Activated CD4-positive, alpha-beta T cell treated with anti-CD3 and anti-CD28 coated beads, Interleukin-2, amount 50 U/mL, for 4 hours (primary cell): ENCODE measurements at places on chromosomes 2 and 18.

- no peak for DNase-seq
These were observed 401.2 kb downstream of the TGIF1 start for GRCh38 chr18:3851159-3851558.

DNA sequence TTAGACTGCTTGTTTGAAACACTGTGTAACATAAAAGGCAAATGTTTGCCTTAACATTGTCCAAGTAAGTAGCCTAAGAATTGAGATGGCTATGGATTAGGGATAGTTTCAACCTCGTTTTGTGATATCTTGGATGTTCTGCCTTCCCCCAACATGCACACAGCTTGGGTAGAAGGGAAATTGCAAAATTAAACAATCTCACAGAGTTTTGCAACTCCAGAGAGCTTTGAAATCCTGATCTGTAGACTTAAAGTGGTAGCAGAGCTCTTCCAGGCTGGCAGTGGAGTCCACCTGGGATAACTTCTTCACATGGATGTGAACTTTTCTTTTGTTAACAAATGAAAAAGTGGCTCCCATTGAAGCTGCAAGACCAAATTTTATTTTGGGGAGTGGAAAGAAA is 59.6 kb downstream of the CHRNA1 start:
- DNase-seq, result no peak

DNA sequence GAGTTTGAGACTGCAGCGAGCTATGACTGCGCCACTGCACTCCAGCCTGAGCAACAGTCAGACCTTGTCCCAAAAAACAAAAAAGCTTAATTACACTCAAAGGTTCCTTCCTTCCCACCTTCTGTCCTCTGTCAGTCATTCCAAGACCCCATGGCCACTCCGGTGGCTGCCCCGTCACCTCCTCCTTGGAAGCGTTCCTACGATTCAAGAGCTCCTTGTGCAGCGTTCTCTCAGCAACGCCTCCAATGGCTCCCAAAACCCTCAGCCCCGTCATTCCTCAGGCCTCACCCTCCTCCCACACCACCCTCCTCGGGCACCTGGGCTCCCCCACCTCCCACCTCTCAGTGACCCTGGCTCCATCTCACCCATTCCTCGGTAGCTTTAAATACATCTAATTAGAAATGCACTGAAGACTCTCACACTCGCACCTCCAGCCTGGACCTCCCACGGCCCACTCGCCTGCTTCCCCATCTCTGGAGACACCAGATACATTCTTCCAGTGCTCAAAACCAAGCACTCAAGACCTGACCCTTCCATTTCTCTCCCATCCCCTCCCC is 8.0 kb downstream of the PASK start:
- no peak for DNase-seq

- DNase-seq, result no peak
These were observed 1.8 kb upstream of the CDH2 start for GRCh38 chr18:28178720-28179119.

- DNase-seq, result no peak
These were observed 72.5 kb downstream of the SUMO1 start for GRCh38 chr2:202165945-202166344.

GRCh38 chr2:165725421-165725820 is 68.6 kb downstream of the GALNT3 start:
- DNase-seq, result no peak

DNA sequence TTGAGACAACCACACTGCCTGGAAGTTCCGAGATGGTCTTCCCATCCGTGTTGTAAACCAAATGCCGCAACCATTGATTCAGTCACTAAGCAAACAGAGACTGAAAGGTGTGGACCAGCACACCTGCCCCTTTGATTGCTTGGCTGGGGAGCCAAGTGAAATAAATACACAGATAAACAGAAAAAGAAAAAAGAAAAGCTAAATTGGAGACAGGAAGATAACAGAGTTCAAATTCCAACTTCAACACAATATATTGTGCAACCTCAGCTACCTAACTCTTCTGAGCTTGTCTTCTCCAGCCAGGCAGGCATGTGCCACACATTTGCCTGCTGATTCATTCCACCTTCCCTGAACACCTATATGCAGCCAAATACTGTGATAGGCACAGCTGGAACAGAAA is 110.9 kb downstream of the PID1 start:
- DNase-seq, result no peak

DNA sequence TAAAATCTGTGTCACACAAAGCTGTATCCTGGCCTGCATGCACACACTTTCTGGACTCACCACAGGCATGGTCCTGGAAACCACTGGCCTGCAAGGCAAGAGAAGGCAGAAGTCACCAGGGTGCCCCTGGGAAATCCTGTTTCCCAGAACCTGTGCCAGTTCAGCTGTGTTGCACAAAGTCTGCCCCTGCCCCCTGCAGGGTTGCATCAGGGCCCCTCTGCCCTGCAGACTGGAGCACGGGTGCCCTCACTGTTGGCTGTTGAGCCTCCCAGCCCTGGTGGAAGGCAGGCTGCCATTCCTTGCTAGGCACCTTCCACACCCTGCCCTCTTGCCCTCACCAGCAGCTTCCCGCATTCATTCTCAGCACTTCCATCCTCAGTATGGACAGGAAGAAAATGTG is 18.0 kb upstream of the TUBB6 start:
- no peak for DNase-seq

DNA sequence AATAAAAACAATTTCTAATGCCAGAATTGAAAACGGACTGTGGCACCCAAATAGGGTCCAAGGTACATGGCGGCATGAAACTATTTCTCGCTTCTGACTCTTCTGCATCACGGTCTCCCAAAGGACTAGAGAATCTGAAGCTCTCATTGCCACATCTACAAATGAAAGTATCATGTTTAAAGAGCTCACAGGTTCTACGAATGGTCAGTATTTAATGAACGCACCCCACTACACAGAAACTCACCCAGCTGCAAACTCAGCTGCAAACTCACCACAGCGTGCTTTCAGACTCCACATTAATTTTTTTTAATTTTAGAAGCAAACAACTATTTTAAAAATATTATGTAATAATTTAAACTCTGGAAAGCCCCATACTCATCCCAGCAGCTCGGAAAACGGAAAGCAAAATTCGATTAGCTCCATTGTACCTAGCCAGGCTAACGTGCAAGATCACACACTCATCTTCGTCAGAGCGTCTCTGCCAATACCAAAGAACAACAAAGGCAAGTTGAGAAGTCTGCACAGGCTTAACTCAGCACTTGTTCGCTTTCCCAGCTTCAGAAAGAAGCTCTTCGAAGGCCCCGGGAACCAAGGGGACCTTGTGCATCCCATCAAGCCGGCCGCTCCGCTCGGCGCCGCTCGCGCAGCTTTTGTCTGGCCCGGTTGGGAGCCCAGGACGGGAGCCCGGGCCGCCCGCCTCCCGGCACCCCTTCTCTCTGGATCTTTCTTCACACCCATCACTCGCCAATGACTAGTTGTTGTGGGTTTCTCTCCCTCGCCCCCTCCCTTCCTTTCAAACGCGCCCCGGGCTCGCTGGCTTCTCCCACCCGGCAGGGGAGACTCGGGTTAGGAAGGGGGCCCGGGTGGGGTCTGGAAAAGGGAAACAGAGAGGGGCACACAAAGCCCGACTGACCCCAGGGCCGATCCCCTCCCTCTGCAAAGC is 785 bp downstream of the CLASP1 start:
- DNase-seq, result peak; percentile 21

- DNase-seq, result peak; percentile 16
These were observed 171.8 kb downstream of the ICOS start for GRCh38 chr2:204108330-204108751.

GRCh38 chr2:67825476-67825875 is 237.3 kb downstream of the C1D start:
- DNase-seq, result no peak

DNA sequence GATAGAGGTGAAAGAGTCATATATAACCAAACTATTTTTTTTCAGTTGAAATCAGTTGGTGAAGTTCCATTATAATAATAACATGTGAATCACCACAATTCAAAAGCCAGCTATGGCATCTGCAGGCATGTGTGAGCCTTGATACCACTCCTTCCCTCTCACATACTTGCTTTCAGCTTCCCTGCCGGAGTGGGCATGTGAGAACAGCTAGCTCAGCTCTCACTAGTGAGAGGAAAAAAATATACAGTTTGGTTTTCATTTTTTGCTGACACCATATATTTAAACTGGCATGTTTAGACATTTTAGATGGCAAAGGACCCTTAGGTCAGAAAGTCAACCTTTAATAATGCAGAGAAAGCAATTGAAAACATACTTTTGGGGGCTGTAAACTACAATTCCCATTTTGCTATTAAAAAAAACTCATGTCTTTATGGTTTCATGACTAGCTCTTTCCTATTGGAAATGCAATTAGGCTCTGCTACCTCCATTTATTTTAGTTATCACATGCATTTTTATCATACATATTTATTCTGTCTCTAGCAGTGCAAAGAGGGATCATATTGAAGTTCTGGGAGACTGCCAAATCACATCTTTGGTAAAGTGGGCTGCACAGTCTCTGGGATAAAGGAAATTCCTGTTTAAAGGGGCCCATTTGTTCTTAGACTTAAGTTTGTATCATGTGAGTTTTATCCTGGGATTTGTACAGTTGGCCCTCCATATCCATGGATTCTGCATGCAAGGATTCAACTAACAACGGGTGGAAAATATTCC is 33.2 kb upstream of the SLC40A1 start:
- no peak for DNase-seq

GRCh38 chr2:214713080-214713830 is 96.2 kb downstream of the BARD1 start:
- no peak for DNase-seq

- DNase-seq, result no peak
These were observed 74.4 kb downstream of the ANKRD12 start for GRCh38 chr18:9210966-9211365.

- DNase-seq, result no peak
These were observed 112.9 kb upstream of the STK17B start for GRCh38 chr2:196284144-196284844.

DNA sequence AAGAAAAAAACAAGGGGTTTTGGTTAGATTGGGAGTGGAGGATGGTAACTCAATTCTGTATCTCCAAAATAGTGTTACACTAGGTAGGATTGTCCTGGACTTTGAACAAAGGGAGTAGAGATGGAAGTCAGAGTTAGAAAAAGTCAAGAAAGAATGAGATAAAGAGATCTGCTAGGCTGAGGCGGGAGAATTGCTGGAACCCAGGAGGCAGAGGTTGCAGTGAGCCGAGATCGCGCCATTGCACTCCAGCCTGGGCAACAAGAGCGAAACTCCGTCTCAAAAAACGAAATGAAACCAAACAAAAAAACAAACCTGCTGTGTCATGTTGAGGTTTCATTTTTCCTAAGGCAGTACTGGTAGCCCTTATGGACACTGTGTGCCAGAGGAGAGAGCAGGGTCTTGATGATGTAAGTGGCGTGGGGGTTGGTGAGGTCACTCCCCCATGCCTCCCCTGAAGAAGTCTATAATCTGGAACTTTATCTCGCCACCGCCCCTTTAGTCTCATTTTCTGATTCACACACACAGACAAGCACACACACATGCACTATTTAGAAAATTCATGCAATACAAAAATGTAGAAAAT is 10.5 kb downstream of the DRC1 start:
- DNase-seq, result no peak

DNA sequence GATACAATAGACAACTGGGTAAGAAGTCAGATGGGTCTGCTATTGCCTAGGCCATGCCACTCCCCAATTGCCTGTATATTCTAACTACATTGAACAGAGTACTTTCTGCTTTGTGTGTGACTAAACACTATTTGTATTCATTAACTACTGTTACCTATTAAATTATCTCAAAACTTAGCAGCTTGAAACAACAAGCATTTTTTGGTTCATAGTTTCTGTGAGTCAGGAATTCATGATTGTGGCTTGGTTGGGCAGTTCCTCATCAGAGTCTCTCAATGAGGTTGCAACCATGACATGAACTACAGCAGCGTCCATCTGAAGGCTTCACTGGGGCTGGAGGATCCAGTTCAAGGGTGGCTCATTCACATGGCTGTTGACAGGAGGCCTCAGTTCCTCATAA is 205.7 kb downstream of the EN1 start:
- no peak for DNase-seq

GRCh38 chr2:230644356-230644935 is 68.2 kb upstream of the CAB39 start:
- DNase-seq, result no peak
